ENCODE measurements at places on chromosomes 7 and 10. TPM values are rescaled to one million over a fixed set of nuclear protein-coding genes. Genes with fewer than 3 reads are reported as not detected.

SORCS1 gene
- 64.2 TPM for total RNA-seq

GPRIN2 gene
- 36.6 TPM for total RNA-seq

TSPAN33 gene
- total RNA-seq: 5.6 TPM

TRIM50 gene
- total RNA-seq: not detected

HOXA6 gene
- not detected for total RNA-seq

SSC4D gene
- 0.63 TPM for total RNA-seq

NME8 gene
- total RNA-seq: not detected

COBL gene
- total RNA-seq: 8.1 TPM

GPNMB gene
- 2.2 TPM for total RNA-seq

MPLKIP gene
- 13.5 TPM for total RNA-seq

FAM131B gene
- total RNA-seq: 99.5 TPM

KAZALD1 gene
- total RNA-seq: 0.94 TPM

LRCH4 gene
- 17.5 TPM for total RNA-seq

CYP3A7 gene
- total RNA-seq: 0.31 TPM

OPALIN gene
- total RNA-seq: not detected

PSAP gene
- 426 TPM for total RNA-seq

GDF10 gene
- total RNA-seq: 6.3 TPM

GIMAP4 gene
- 3.4 TPM for total RNA-seq

CCL26 gene
- total RNA-seq: not detected

FAM25C gene
- total RNA-seq: not detected

EIF5AL1 gene
- not detected for total RNA-seq

OR2A42 gene
- total RNA-seq: under 0.01 TPM

ZYX gene
- 16.6 TPM for total RNA-seq
